Nephron progenitor cell (in vitro differentiated cells): ENCODE measurements at places on chromosomes 4 and X.

- DNase-seq: peak; percentile 20
These were observed 5.6 kb downstream of the TMEM255A start for GRCh38 chrX:120305531-120306141.

- no peak for DNase-seq
These were observed 28.6 kb upstream of the TAF9B start for GRCh38 chrX:78168065-78168464.

DNA sequence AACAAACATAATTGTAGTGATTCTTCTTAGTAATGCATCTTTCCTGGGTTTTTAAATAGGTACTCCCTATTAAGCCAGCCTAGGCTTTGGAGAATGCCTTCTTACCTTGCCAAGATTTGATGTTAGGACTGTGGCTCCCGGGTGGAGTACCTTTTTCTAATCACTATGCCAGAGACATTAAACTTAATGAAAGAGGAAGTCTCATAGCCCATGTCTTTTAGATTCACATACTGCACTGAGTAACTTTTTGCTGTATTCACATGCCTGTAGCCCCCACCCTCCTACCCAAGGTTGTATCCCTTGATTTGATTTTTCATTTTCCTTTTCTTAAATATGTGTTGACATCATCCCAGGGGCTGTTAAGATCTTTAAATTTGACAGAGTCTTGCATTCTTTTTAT, 104.2 kb upstream of the TLR2 start:
- no peak for DNase-seq

GRCh38 chrX:108165383-108166111, 74.0 kb downstream of the ATG4A start:
- DNase-seq: peak; percentile 20

DNA sequence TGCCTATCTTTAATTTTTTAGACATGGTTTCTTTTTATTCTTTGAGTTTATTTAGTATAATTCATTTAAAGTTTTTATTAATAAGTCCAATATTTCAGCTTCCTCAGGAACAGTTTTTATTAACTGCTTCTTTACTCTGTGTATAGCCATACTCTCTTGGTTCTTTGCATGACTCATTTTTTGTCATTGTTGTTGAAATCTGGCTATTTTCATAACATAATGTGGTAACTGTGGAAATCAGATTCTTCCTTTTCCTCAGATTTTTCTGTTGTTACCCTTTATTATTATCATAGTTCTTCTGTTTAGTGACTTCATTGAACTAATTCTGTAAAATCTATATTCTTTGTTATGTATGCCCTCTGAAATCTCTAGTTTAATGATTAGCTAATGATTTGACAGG, 124.9 kb upstream of the CYSLTR1 start:
- DNase-seq: no peak

DNA sequence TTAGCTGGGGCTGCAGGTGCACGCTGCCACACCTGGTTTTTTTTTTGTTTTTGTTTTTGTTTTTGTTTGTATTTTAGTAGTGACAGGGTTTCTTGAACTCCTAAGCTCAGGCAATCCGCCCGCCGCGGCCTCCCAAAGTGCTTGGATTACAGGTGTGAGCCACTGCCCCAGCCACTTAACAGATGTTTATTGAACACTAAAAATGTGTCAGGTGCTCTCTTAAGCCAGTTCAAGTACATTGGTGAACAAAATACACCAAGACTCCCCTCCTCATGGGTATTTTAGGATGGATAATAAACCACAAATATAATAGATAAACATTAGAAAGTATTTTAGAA, 69.9 kb downstream of the TRAPPC11 start:
- no peak for DNase-seq

DNA sequence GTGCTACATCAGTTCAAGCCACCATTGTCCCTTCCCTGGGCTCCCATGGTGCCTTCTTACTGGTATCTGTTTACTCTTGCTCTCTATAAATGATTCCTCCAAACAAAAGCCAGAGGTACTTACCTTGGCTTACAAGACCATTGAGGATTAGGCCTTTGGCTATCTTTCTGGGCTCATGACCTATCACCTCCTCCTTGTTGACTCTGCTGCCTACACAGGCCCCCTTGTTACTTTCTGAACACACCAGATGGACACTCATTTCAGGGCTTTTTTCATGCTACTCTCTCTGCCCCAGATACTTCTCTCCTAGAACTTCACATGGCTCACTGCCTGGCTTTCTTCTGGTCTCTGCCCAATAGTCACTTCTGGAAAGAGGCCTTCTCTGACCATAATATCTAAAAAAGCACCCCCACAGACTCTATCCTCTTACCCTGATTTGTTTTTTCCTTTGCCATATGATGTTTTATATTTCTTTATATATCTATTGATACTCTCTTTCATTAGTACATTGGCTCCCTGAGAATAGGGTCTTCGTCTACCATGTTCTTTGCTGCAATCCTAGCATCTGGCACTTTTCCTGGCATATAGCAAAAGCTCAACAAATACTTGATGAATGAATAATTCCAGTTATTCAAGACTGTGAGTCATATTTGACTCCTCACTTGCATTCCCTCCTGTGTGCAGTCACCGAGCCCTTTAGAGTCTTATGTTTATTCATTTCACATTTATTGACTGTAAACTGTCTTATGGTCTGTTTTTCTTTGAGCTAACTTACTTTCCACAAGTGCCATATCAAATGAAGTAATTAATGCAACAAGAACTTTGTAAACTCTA, 27.1 kb upstream of the TAPT1 start:
- no peak for DNase-seq

DNA sequence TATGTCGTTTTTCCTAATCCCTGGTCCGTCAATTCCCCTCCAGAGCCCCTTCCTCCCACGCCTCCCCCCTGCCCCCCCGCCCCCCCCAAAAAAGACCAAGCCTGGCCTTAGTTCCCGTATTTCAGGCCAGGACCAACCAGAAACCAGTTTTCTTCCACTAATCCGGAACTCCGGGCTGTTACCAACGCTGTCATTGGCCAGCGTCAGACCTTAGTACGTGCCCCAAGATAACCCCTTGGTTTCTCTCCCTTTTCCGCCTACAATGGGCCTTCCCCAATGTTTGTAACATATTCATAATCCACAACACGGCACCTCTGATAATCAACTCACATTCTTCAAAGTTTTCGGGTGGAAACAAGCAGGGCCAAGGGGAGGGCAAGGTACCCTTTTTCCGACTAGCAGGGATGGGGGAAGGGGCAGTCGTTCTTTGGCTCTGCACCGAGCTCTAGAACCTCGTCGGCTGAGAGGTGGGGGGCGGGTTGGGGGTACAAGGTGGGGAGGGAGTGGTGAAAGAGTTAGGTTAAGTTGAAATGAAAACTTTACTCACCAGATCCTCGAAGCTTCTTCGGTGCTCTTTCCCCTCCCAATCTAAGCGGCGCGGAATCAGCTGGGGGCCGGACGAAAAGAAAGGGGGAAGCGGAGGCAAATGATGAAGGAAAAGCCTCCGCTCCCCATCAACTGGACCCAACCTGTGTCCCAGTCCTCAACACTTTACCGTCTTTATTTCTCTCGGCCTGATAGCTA, 1.5 kb downstream of the BRWD3 start:
- peak; percentile 52 for DNase-seq

- no peak for DNase-seq
These were observed 92.2 kb upstream of the INTU start for GRCh38 chr4:127540497-127541025.

GRCh38 chr4:5203993-5204310, 152.7 kb downstream of the STK32B start:
- DNase-seq: no peak

- no peak for DNase-seq
These were observed 3.7 kb upstream of the PHOX2B start for GRCh38 chr4:41752081-41752836.

DNA sequence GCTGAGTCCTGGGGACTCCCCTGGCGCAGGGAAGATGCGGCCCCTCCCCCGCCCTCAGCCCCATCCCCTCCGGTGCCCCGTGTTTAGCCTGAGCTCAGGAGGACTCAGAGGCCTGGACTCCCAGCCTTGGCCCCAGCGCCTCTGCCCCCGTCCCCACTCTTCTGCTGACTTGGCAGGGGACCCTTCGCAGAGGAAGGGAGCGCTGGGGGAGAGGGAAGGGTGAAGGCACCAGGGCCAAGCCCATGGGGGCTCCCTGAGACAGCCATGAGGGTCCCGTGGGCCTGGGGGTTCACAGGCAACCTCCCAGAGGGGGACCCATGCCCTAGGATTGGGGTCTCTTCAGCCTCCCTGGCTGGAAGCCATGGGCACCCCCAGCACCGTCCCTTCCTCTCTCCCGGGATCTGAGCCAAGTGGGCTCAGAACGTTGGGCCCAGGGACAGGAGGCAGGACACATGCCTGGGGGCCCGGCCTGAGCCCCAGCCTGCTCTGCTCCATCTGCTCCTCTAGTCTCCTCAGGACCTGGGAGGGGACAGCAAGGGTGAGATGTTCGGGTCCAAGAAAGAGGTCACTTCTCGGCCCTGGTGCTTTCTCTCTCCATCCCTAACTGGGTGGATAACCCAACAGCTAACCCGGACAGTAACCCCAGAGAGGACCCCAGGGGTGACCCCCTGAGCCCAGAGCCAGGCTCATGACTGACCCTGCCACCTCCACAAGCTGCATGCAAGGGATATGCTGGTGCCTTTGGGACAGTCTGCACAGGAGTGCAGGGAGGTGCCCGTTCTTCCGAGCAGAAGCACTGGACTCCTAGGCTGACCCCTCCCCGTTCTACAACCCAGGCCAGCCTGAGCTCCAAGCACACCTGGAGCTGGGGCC, 1.5 kb upstream of the CPLX1 start:
- DNase-seq: peak; percentile 49

- no peak for DNase-seq
These were observed 389.4 kb downstream of the GALNTL6 start for GRCh38 chr4:172202480-172203076.

- DNase-seq: no peak
These were observed 237.1 kb upstream of the NUDT6 start for GRCh38 chr4:123159479-123159878.

- DNase-seq: no peak
These were observed 180.1 kb downstream of the DHX15 start for GRCh38 chr4:24404281-24404680.

GRCh38 chr4:37985730-37986275, 25.6 kb downstream of the PTTG2 start:
- DNase-seq: no peak

GRCh38 chr4:38563707-38564495, 100.1 kb upstream of the KLF3 start:
- DNase-seq: no peak

DNA sequence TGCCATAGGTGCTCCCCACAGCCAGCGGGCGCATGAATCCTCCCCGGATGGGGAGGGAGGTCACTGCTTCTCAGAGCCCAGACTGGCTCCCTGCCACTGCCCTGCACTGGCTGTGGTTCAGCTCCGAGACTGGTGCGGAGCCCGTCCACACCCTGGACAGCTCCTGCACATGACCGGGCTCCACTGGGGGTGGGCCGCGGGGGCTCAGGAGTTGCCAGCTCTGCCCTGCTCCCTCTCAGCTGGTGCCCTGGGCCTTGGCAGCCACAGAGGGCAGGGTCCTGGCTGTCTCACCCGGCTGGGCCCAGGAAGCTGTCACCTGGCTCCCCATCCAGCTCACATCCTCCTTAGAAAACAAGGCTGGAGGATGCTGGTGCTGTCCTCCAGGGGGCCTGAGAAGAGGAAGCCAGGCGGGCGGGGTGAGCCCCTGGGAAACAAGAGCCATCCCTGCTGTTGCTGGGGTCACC, 64.9 kb upstream of the ADRA2C start:
- no peak for DNase-seq

DNA sequence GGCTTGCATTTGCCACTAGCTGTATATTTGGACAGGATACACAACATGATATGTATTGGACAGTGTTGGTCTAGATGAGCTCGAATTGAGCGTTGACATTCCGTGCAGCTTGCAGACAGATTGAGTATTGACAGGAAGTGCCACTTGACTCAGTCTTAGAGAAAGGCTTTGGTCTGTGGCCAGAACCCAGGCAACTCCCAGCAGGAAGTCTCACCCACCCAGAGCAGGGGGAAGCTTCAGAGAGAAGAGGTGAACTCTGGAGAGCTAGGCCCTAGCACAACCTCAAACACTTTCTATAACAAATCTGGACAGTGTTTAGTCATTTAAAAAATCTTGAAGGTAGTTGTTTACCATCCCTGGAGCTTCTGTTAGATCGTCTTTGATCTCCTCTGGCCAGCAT, 280.5 kb downstream of the FBXW7 start:
- no peak for DNase-seq

GRCh38 chr4:2947926-2948325, 15.3 kb downstream of the NOP14 start:
- DNase-seq: no peak

DNA sequence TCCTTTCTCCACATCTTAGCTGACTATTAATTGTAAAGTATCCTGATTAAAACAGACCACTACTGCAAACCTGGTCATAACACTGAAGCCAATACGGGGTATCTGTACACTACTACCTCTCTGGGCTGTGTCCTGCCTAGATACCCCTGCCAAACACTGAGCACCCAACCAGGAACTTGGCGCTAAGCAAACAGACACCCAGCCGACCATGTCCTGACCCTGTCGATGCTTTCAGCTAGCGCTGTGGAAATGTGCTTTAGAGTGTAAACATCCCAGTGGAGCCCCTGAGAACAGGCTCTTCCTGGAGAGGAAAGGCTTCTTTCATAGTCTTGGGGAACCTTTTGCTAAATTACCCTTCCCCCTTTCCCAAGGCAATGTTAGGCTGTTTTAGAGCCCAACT, 52.9 kb downstream of the CCNG2 start:
- DNase-seq: no peak

DNA sequence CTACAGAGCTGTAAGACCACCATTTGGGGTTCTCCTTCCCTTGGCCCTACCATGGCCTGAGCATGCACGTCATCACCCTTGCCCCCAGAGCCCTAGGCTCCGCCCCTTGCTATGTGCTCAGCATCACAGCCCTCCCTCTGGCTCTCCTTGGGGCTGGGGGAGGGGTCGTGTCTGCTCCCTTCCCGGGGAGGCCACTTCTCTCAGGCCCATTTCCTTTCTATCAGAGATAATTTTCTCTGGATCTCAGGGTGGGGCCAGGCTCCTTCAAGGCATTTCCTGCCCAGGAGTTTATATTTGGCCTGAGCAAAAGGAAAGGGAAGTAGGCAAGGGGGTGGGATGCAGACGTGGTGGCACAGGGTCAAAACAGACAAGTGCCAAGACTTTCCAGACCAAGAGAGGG, 55.9 kb downstream of the STARD8 start:
- DNase-seq: no peak

DNA sequence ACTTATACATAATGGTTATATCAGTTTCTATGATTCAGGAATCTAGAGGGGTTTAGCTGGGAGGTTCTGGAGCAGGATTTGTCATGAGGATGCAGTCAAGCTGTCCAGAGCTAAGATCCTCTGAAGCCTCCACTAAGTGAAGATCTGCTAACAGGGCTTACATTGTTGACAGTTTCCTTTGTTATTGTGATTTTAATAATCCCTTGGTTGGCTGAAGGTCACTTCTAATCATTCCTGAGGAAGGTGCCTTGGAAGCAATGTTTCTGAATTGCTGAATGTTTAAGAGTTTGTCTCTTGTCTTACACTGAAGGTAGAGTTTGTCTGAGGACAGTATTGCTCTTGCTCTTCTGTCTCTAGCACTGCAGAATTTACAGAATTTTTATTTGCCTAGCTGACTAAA, 41.3 kb downstream of the BANK1 start:
- no peak for DNase-seq

GRCh38 chrX:3522101-3522650, 175.7 kb upstream of the MXRA5 start:
- DNase-seq: no peak
